ENCODE measurements at places on chromosomes 6 and 20. TPM values are rescaled to one million over a fixed set of nuclear protein-coding genes. Genes with fewer than 3 reads are reported as not detected.
A peak's percentile ranks its signal among the peaks of the same experiment; 100 is the strongest.

DNA sequence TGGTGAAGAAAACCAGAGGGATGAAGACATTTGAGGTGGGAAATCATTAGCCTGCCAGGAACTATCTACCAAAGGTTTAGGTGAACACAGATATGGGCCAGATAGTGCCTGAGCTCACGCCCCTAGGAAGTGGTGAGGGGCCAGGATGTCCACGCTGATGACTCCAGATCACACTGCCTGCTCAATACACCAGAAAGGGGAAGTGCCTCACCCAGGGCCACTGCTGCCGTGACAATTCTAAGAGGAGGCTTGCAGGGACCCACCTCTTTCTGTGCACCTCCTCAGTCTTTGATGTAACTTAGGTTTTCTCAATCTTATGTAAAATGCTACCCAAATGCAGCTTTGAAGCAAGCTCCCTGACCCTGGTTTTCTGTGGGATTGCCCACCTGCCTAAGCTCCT, 5.4 kb upstream of the RAB44 start:
- H3K27me3 ChIP-seq = no peaks in the 10 kb centered on the region
- peaks cover 27% of the 10 kb centered on the region for H3K4me1 ChIP-seq
- H3K4me3 ChIP-seq = no peak overlapping the region

Gene SPEF1
- total RNA-seq = 2.6 TPM

Gene FAM83B
- total RNA-seq = 15.6 TPM

- no peaks in the 10 kb centered on the region for H3K27me3 ChIP-seq
- no peaks in the 10 kb centered on the region for H3K36me3 ChIP-seq
- peaks cover 3% of the 10 kb centered on the region for H3K4me1 ChIP-seq
- H3K27ac ChIP-seq = no peak overlapping the region
These were observed 239.2 kb upstream of the QKI start for GRCh38 chr6:163175301-163175700.

Gene LBP
- total RNA-seq = not detected

DNA sequence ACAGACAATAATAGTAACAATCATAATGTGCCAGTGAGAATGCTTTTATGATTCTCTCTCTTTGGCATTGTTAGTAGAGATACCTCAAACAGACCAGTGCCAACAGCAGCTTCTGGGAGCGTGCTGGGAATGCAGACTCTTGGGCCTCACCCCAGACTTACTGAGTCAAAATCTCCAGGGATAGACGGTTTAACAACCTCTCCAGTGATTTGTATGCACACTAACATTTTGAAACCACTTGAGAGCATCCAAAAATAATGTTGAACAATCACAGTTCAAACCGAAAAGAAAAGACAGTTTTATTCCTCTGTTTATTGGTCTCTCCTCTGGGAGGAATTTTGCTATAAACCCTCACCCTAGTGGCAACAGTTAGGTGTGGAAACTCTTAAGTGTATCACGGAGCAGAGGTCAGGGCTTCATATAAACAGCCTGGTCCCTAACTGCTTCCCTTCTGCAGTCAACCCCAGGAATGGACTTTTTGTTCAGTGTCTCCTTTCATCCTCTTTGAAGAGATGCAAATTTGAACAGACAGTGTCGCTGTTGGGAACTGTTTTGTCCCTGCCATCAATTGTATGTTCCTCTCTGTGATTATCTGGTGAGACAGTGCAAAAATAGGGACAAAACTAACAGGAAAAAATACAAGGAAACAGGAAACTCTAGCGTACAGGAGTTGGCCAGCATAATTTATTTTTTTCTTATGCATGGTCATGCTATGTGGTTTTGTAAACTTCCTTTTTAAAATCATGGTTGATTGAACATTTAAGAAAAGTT, 162.4 kb upstream of the BTBD3 start:
- no peak overlapping the region for H3K27ac ChIP-seq
- H3K4me3 ChIP-seq = no peak overlapping the region
- no peaks in the 10 kb centered on the region for H3K36me3 ChIP-seq
- no peaks in the 10 kb centered on the region for H3K4me1 ChIP-seq
- no peaks in the 10 kb centered on the region for H3K27me3 ChIP-seq

DNA sequence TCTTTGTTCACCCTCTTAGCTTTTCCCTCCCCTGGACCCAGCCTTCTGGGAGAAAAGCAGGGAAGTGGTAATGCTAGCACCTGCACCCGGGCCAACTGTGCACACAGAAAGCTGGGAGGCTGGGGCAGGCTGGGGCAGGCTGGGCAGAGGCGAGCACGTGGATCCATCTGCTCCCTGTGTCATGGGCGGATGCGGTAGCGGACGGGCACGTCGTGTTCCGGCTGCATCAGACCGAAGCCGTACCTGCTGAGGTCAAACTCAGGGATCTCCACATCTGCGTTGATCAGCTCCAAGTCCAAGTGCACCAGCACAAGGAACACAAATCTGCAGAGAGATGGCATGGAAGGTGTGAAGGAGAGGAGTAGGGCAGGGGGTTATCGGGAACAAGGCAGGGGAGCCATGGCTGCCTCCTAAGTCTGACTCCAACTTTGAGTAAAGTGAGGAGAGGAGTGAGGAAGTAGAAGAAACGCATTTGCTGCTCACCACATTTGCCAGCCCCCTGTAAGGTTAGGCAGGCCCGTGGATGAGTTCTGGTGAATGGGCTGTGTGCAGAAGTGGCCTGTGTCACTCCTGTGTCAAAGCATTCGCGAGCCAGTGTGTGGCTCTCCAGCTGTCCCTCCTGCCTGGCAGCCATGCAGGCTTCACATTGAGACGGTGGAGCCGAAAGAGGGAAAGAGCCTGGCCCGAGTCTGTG, 25.4 kb upstream of the KCNB1 start:
- DNase-seq = no peak
- no peak overlapping the region for H3K4me3 ChIP-seq
- H3K27me3 ChIP-seq = peaks cover 4% of the 10 kb centered on the region

GRCh38 chr6:18893540-18894269, 506.6 kb downstream of the RNF144B start:
- no peaks in the 10 kb centered on the region for H3K4me1 ChIP-seq
- DNase-seq = no peak
- H3K27ac ChIP-seq = no peak overlapping the region
- no peaks in the 10 kb centered on the region for H3K27me3 ChIP-seq
- H3K4me3 ChIP-seq = no peak overlapping the region

- H3K27ac ChIP-seq = no peak overlapping the region
- no peaks in the 10 kb centered on the region for H3K4me1 ChIP-seq
- no peak for DNase-seq
- no peaks in the 10 kb centered on the region for H3K27me3 ChIP-seq
These were observed 132.0 kb upstream of the JAG1 start for GRCh38 chr20:10805764-10806163.

Gene APOM
- total RNA-seq = 2.9 TPM

- no peak overlapping the region for H3K4me3 ChIP-seq
- H3K36me3 ChIP-seq = 0 out of 2 replicates have a peak, but pooled peaks cover 9% of the 10 kb centered on the region
- no peak for DNase-seq
- no peaks in the 10 kb centered on the region for H3K4me1 ChIP-seq
These were observed 9.8 kb upstream of the DEF6 start for GRCh38 chr6:35287671-35288396.

- no peak overlapping the region for H3K27ac ChIP-seq
- H3K27me3 ChIP-seq = no peaks in the 10 kb centered on the region
- no peaks in the 10 kb centered on the region for H3K36me3 ChIP-seq
- H3K4me3 ChIP-seq = no peak overlapping the region
- no peak for DNase-seq
These were observed 132.1 kb upstream of the ADGRB3 start for GRCh38 chr6:68502946-68503345.

GRCh38 chr20:44137266-44137801, 49.7 kb downstream of the JPH2 start:
- DNase-seq = no peak
- H3K36me3 ChIP-seq = no peaks in the 10 kb centered on the region
- no peaks in the 10 kb centered on the region for H3K27me3 ChIP-seq
- no peaks in the 10 kb centered on the region for H3K4me1 ChIP-seq
- no peak overlapping the region for H3K4me3 ChIP-seq
- no peak overlapping the region for H3K27ac ChIP-seq

- no peaks in the 10 kb centered on the region for H3K27me3 ChIP-seq
- H3K36me3 ChIP-seq = no peaks in the 10 kb centered on the region
- DNase-seq = no peak
- peak overlapping the region; percentile 97 for H3K27ac ChIP-seq
- peaks cover 34% of the 10 kb centered on the region for H3K4me1 ChIP-seq
These were observed 382.5 kb downstream of the CENPW start for GRCh38 chr6:126722411-126722810.

Gene CNR1
- not detected for total RNA-seq

- no peak for DNase-seq
- H3K4me1 ChIP-seq = peaks cover 14% of the 10 kb centered on the region
- H3K27ac ChIP-seq = no peak overlapping the region
- no peaks in the 10 kb centered on the region for H3K27me3 ChIP-seq
- no peak overlapping the region for H3K4me3 ChIP-seq
These were observed 61.8 kb downstream of the EPB41L2 start for GRCh38 chr6:131001111-131001736.

GRCh38 chr6:166798652-166799051, 157.7 kb downstream of the RNASET2 start:
- no peak overlapping the region for H3K4me3 ChIP-seq
- no peak for DNase-seq

DNA sequence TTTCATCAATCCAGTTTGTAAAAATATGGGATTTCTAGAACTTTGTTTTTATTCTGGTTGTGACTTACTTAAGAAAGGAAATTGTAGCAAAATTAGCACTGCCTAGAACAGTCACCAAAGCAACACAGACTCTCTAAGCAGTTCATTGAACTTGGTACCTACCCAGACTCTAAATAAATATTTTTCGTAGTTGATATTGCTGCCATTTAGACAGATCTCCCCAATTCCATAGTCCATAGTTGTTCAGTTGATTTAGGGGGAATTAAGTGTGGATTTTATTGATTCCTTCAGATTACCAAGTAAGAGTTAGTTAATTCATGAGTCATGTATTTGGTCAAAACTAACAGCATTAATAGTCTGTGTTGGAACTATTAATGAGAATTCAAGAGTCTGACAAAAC, 822.5 kb downstream of the DHX35 start:
- no peaks in the 10 kb centered on the region for H3K27me3 ChIP-seq
- H3K4me3 ChIP-seq = no peak overlapping the region
- no peak for DNase-seq
- H3K36me3 ChIP-seq = no peaks in the 10 kb centered on the region
- H3K4me1 ChIP-seq = no peaks in the 10 kb centered on the region

DNA sequence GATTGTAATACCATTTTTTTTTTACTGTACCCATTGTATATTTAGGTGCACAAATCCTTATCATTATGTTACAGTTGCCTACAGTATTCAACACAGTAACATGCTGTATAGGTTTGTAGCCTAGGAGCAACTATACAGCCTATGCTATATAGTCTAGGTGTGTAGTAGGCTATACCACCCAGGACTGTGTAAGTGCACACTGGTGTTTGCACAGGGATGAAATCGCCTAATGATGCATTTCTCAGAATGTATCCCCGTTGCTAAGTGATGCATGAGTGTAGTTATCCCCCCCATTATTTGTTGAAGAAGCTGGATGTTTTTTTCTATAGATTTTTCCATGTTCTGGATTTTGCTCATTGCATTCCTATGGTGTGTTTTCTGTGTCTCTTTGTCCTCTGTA, 12.9 kb downstream of the RALY start:
- H3K36me3 ChIP-seq = peaks cover 10% of the 10 kb centered on the region
- H3K4me1 ChIP-seq = no peaks in the 10 kb centered on the region
- DNase-seq = no peak
- H3K27ac ChIP-seq = no peak overlapping the region
- no peak overlapping the region for H3K4me3 ChIP-seq

GRCh38 chr6:21438237-21438985, 155.1 kb upstream of the SOX4 start:
- H3K4me1 ChIP-seq = no peaks in the 10 kb centered on the region
- DNase-seq = no peak
- no peak overlapping the region for H3K4me3 ChIP-seq
- no peak overlapping the region for H3K27ac ChIP-seq
- no peaks in the 10 kb centered on the region for H3K27me3 ChIP-seq

DNA sequence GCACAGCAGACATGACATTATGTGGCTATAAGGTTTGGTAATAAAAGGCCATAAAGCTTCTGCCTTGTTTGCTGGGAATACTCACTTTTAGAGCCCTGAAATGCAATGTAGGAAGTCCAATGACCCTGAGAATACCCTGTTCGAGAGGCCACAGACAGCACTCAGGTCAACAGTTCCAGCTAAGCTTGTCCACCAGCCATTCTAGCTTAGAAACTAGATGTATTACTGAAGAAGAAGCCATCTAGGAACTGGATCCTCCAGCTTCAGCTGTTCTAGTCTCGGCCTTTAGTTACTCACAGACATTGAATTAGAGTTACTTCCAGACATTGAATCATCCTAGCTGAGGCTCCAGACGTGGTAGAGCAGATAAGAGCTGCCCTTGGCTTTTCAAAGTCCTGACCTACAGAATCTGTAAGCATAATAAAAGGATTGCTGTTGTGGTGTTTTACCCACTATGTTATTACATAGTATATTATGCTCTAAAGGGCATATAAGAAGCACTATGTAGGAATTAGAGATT, 84.9 kb downstream of the MMS22L start:
- no peak for DNase-seq
- H3K4me3 ChIP-seq = no peak overlapping the region
- no peak overlapping the region for H3K27ac ChIP-seq
